ENCODE measurements at places on chromosomes 7 and 10.
A peak's percentile ranks its signal among the peaks of the same experiment; 100 is the strongest.

DNA sequence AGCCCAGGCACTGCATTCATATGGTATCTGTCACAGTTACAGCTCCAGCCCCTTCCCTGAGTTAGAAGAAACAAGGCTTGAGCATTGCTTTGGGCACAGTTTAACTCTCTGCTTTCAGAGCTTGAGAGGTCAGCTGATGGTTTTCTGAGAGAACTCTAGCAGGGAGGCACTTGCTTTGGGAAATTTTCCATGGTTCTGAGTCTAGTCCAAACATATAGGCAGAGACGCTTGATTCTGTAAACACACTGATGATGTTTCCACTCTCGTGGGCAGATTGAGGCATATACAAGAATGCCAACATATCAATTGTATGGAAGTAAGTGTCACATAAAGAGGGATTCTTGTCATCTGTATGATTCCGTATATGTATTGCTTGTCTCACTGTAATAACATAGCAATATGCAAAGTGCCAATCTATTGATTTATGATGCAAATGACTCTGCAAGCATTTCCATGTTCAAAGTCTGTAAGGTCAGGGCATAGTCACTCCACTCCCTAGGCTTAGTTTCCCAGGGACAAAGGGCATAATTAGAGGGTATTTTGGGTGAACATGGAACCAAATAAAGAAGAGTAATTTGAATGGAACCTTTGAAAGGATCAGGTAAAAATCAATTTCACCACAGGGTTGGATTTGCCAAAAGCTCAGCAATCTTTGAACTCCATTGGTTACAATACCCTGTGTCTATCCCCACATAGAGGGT, 239.0 kb downstream of the INHBA start:
- no peak for DNase-seq

DNA sequence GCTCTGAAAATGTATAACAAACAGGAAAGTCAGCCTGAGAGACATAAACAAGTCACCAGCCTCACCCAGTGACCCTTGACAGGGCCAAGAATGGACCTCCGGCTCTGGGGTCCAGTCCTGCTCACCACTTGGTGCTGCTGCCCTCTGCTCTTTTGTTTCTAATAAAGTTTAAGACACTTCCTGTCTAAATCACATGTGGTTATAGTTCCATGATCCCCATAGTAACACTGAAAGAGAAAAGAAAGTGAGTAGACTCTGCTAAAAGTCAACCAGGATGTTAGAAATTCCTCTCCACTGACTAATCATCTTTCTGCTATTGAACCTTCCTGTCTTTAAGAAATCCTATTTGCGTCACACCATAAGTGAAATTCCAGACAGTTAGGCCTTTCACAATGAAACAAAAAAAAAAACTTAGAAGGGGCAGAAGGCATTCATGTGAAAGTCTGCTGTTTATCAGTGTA, 179.2 kb upstream of the BET1 start:
- DNase-seq = no peak

DNA sequence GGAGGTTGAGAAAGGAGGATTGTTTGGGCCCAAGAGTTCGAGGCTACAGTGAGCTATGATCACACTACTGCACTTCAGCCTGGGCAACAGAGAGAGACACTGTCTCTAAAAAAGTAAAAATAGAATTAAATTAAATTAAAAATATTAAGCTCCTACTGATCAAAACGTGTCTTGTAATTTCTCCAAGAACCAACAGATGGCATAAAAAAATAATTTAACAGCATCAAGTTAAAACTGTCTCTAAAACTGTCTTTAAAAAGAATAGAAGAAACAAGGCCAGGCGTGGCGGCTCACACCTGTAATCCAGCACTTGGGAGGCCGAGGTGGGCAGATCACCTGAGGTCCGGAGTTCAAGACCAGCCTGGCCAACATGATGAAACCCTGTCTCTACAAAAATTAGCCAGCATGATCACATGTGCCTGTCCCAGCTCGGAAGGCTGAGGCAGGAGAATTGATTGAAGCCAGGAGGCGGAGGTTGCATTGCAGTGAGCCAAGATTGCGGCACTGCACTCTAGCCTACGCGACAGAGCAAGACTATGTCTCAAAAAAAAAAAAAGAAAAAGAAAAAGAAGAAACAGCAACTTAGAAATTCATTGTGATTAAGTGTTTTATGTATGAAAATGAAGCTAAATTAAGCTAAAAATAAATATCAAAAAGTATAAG, 24.5 kb downstream of the MTPAP start:
- no peak for DNase-seq

DNA sequence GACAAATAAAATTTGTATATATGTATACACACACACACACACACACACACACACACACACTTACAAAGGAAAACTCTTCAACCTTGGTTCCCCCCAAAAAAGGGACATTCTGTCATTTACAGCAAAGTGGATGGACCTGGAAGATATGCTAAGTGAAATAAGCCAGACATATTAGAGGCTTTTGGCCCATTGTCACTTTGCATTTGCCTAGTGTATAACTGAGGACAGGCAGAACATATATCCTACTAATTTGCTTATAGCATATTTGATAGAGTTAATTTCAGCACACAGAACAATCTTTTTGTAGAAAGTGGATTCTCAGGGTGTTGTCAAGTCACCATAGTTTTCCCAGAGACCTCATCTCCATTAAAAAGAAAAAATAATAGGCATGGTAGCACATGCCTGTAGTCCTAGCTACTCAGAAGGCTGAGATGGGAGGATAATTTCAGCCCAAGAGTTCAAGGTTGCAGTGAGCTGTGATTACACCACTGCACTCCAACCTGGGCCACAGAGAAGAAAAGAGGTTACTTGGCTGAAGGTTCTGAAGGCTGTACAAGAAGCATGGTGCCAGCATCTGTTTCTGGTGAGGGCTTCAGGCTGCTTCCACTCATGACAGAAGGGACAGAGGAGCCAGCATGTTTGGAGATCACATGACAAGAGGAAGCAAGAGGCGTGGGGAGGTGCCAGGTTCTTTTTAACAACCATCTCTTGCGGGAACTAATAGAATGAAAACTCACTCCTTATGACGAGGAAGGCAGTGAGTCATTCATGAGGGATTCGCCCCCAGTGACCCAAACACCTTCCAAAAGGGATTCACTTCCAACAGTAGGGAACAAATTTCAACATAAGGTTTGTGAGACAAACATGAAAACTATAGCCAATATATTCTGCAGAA, 135.6 kb downstream of the TMEM168 start:
- DNase-seq = no peak

GRCh38 chr7:156754201-156754600, 113.6 kb downstream of the RNF32 start:
- DNase-seq = no peak

- no peak for DNase-seq
Measured at GRCh38 chr10:19595212-19595845, 220.9 kb upstream of the PLXDC2 start.

GRCh38 chr7:100469227-100470044, 5.4 kb upstream of the SPACDR start:
- peak; percentile 71 for DNase-seq

DNA sequence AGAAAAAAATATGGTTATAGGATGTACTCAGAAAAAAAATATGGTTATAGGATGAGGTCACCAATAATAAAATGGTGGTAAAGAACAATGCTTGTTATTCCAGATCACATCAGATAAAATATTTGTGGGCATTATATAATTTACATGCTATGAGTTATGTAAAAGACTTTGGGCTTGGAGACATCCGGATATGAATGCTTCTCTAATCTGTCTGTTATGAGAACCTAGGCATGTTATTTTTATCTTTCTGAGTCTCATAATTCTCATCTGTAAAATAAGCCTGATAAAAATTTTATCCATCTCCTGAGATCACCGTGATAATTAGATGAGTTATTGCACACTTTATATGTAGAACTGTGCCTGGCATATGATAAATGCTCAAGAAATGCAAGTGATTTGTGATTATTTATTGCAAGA, 37.8 kb downstream of the DKK1 start:
- no peak for DNase-seq

DNA sequence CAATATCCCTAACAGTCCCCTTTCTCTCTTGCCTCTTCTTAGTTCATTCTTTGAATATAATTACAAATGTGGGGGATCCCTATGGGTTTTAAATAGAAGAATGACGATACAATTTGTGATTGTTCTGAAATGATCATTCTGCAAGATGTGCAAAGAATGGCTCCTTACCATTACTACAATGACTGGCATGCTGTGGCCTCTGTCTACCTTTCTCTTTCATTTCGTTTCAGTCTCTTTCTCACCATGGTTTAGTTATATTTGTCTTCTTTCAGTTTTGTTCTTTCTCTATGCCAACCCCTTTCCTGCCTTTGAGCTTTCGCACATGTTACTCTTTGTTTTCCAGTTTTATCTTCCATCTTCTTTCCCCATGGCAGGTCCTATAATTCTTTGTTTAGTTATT, 176.5 kb downstream of the SUGCT start:
- DNase-seq = no peak

GRCh38 chr10:76333326-76333725, 901.9 kb downstream of the LRMDA start:
- DNase-seq = no peak

GRCh38 chr7:36638140-36638539, 86.2 kb downstream of the AOAH start:
- DNase-seq = no peak

GRCh38 chr7:91043186-91043585, 221.0 kb upstream of the FZD1 start:
- no peak for DNase-seq

DNA sequence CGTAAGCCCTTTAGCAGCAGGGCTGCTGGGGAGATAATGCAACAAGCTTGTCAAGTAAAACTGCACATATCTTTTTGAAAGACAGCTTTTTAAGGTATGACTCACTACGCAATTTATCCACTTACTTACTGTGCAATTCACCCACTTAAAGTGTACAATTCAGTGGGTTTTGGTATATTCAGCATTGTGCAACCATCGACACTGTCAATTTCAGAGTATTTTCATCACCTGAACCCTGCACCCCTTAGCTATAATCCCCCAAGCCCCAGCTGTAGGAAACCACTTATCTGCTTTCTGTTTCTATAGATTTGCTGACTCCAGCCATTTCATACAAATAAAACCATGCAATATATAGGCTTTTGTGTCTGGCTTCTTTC, 168.0 kb downstream of the PTPN20 start:
- no peak for DNase-seq

DNA sequence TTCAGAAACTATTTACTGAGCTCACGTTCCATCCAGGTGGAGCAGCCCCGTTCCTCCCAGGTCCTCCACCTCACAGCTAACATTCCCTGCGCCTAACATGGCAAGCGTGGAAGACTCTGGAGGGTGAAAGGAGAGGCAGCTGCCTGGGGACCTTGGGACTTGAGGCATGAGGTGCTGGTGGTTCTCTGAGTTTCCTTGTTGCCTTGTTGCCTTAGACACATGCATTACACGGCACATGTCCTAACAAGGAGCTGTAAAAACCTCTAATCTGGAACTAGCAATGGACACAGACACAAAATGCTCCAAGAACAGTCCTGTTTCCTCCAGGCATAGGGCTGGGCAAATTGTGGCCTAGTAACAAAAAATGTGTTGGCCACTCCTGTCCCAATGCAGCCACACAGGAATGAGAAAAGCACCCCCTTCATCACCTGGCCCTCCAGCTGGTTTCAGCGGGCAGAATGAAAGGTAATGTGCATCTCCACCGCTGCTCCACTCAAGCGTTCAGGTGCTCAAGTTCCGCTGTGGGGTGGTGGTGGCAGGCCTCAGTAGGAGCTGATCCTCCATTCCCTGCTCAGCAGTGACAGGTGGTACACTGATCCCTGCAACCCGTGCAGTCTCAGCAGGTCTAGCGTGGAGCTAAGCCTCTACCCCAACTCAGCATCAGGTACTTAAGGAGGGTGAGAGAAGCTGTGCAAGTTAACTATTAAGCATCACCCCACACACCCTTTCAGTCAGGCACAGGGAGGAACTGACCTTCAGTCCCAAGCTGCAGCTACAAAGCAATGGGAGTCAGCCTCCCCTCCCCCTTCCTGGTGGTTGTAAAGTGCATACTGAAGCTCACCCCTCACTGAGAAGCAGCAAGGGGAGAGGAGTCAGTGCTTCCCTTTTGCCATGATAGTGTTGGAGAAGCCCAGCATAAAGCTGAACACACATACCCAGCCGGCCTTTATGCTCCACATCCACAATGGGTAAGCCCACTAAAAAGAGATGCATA, 382.8 kb downstream of the SDK1 start:
- no peak for DNase-seq

- peak; percentile 48 for DNase-seq
Measured at GRCh38 chr10:44857363-44858016, 53.6 kb upstream of the TMEM72 start.

- no peak for DNase-seq
Measured at GRCh38 chr7:32532086-32532485, 36.8 kb downstream of the AVL9 start.

- DNase-seq = no peak
Measured at GRCh38 chr10:104931612-104932134, 290.6 kb downstream of the SORCS3 start.

DNA sequence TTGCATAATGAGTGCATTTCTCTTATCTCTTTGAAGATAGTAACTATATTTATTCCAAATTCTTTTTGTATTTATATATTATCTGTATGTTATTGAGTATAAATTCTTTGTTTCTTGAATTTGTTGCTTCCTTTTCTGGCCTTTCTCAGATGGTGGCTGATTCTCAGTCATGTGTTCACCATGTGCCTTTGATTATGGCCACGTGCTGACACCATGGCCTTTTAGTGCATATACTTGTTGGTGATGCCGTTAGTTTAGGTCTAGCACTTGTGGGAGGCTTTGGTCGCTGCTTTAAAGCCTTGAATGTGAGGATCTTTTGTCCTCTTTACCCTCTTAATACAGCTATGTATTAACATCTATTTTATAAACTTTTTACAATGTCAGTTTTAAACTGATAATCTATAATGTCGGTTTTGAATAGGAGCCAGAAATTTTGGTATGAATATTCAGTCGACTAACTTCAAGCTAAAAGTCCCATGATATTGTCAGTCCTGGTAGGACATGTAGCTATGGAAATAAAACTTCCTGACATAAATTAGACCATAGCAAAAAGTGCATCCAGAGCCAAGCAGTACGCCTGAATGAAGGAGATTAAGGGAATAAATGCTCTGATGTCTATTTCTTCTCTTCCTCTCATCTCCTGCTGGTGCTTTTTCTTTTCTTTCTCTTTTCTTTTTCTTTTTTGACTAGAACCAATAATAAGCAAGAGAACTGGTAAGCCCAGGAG, 130.3 kb downstream of the GNAI1 start:
- DNase-seq = no peak

- no peak for DNase-seq
Measured at GRCh38 chr10:17122726-17123661, 6.6 kb downstream of the CUBN start.

- no peak for DNase-seq
Measured at GRCh38 chr7:105932835-105933477, 30.1 kb upstream of the CDHR3 start.

- DNase-seq = no peak
Measured at GRCh38 chr10:79097021-79097872, 28.5 kb downstream of the ZMIZ1 start.

GRCh38 chr7:49287653-49288052, 363.3 kb downstream of the CDC14C start:
- no peak for DNase-seq

- DNase-seq = no peak
Measured at GRCh38 chr7:101784292-101785127, 32.9 kb upstream of the CUX1 start.

- DNase-seq = no peak
Measured at GRCh38 chr7:158758586-158759244, 54.1 kb upstream of the NCAPG2 start.
